Midbrain (tissue), 1 donor: ENCODE measurements at places on chromosomes 7 and 10.

DNA sequence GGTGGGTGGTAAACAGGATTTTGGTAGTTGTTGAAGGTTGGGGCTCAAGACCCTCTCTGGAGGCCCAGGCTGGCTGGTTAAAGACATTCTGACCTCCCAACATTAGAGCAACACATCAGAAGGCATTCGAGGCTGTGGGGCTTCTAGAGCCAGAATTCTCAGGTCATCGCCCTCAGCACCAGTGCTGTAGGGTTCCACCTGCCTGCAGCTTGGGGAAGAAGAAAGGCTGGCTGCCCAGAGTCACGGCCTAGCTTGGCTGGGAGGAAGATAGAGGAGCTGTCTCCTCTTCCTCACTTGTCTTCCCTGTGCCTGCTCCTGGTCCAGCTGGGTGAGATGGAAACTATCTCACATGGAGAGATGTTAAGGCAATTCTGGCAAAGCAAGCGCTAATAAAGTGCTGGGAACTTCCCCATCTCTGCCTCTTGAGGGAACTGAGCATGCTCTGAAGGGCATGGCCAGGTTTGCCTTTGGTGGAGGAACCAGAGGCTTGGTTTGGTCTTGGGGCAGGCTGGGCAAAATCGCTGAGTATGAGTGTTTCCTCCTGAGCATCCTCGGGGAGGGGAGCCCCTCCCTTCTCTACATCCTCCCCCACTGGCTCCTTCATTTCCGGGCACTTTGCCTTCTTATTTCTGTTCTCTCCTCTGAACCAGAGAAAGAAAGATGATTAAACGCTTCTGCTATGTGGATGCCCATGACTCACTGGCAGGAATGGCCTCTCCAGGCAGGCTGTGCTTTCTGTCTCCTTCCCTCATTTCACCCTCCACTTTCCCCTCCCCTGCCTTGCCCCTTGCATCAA lies 509.0 kb upstream of the PODXL start:
- peak; percentile 50 for DNase-seq

DNA sequence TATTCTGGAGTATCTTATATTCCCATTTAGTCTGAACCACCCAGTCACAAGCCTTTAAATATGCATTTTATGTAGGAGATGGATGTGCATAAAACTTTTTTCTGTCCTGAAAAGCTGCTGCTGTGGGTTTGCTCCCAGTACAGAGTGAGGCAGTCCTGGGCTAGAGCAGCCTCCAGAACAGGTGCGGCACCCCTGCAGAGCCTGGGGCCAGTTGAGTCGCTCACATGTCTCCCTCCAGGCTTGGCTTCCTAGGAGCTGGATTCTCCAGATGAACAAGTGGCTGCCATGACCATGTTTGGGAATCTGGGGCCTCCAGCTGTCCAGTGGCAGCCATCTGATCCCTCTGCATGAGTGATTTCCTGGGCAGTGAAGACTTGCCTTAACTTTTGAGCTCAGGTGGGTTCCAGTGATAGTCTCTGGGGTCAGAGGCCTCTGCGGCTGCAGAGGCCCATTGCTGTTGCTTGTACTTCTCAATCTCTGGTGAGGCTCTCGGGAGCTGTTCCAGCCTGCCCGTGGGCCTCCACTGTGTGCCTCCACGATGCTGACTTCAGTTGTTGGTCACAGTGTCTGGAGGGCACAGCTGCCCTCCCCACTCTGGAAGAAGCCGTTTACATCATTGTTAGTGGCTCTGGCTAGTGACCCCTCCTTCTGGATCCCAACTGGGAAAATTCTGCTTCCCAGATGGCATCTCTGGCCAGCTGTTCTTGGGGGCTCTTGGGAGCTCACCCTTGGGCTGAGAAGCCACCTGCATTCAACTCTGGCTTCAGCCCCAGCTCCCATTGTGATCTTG lies 120.4 kb downstream of the EMX2 start:
- DNase-seq: no peak

GRCh38 chr10:124267911-124268549 lies 150.7 kb downstream of the OAT start:
- no peak for DNase-seq

DNA sequence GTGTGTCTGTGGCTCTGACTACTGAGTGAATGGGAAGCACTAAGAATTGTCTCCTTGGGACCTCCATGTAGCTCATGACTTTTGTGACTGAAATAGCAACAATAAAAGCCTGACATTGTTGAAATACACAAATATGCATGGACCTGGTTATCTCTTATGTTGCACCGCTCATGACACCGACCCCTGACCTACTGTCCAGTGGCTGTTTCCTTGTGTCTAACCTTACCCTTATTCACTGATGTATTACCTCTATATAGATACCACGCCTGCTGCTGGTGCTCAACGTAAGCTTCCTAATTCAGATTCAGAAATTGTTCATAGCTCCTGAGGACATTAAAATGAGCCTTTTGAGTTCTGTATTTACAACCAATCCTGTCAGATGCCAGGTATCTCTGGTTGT lies 243.4 kb upstream of the SEMA3C start:
- DNase-seq: no peak

GRCh38 chr10:22702348-22702747 lies 12.0 kb downstream of the PIP4K2A start:
- peak; percentile 6 for DNase-seq

DNA sequence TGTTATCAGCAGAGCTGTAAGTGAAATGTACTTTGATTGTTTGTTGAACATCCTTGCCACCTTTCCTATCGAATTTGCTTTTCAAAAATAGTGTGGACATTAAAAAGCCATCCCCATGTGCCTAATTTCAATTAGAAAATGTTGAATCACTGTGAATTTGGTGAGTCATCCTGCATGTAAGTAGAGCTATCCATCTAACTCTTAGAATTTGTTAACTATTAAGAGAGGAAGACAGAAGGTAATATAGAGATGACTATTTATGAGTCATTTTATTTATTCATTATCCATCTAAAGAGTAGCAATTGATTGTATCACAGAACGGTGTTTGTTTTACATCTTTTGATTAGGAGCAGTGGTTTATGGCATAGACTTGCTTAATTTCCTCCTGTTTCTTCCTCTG lies 154.7 kb downstream of the MGMT start:
- DNase-seq: no peak

GRCh38 chr7:29557954-29558353 lies 5.7 kb upstream of the PRR15 start:
- peak; percentile 38 for DNase-seq

DNA sequence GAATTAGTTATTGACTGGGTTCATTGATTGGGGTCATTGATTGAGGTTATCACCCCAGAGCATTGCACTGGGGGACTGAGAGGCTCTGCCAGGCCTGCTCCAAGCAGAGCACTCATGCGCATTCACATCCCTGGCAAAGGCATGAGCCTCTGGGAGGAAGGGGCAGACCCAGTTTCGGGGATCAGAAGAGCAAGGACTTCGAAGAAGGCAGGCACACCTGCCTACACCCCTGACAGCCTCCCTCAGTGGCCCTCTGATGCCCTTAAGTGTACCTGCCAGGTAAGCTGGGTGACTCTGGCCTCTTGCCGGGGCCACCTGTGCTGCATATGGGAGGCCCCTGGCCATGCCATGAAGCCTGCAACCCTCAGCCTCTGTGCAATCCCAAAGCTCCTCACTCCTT lies 181.1 kb downstream of the PTPN20 start:
- no peak for DNase-seq

DNA sequence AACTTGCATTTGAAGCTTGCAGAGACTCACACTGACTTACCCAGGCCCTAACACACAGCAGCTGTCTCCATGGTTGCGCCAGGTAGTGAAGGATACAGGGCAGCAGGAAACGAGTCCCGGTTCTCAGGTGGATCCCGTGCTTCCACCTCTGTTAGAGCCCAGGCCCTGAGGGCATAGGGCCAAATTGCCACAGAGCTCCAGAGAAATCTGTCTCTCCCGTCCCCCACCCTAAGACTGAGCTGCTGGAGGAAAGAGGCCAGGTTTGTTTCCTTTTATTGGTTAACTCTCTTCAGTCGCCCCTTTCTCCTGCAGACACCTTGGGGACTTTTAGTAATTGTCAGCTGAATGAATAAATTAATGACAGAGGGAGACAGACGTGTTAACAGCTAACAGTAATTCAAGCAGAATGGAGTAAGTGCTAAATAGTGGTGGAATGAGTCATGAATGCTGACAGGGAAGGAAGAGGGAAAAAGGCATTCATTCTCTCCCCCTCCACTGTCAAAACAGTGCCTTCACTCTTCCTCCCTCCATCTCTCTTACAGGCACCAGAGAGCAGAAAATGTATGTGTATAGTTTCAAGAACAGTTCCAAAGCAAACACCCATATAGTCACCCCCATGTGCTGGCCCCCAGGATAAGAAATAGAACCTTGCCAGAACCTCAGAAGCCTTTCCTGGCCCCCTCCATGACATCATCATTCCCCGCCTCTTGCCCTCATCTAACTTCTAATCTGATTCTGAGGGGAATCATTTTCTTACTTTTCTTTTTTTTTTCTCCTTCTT lies 16.8 kb upstream of the DLG5 start:
- no peak for DNase-seq

GRCh38 chr10:120802935-120803334 lies 48.2 kb upstream of the WDR11 start:
- no peak for DNase-seq

- DNase-seq: no peak
Observed at GRCh38 chr7:130697820-130698219, 11.5 kb upstream of the TSGA13 start.
